HFFc6 (cell line): ENCODE measurements at places on chromosomes 7 and 10. TPM values are rescaled to one million over a fixed set of nuclear protein-coding genes. Genes with fewer than 3 reads are reported as not detected.

DNA sequence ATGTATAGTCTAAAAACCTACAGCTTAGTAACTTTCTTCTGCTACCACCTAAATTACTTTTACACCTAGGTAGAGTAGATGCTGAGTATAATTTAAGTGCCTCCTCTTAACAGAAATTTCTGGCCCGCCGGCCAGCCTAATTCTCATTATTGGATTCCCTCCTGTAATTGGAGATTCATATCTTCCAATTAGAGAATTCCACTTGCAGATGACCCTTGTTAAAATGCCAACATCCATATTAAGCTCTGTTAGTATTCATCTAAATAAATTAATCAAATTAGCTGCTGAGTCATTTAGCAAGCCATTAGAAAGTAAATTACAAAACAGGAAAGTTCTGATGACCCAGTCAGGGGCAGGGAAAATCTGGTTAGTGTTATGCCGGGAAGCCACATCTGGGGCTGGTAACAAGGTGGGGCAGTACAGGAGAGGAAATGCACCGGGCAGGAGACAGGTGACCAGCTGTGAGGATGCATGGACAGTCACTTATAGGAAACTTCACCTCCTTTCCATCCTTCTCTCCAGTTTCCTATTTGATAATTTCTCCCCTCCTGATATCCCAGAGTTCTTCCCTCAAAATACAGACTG, 82.8 kb downstream of the ORC5 start:
- H3K36me3 ChIP-seq: peaks cover 18% of the 10 kb centered on the region
- peaks cover 24% of the 10 kb centered on the region for H3K4me1 ChIP-seq
- H3K4me3 ChIP-seq: no peak overlapping the region
- H3K27ac ChIP-seq: peak overlapping the region; percentile 17; the same call in 1 of the 2 replicates

- no peaks in the 10 kb centered on the region for H3K36me3 ChIP-seq
- no peak overlapping the region for H3K4me3 ChIP-seq
- no peaks in the 10 kb centered on the region for H3K4me1 ChIP-seq
- no peak overlapping the region for H3K27ac ChIP-seq
These were observed 209.1 kb downstream of the HGF start for GRCh38 chr7:81560708-81561107.

WNT8B gene
- not detected in 3 replicates for total RNA-seq

DNA sequence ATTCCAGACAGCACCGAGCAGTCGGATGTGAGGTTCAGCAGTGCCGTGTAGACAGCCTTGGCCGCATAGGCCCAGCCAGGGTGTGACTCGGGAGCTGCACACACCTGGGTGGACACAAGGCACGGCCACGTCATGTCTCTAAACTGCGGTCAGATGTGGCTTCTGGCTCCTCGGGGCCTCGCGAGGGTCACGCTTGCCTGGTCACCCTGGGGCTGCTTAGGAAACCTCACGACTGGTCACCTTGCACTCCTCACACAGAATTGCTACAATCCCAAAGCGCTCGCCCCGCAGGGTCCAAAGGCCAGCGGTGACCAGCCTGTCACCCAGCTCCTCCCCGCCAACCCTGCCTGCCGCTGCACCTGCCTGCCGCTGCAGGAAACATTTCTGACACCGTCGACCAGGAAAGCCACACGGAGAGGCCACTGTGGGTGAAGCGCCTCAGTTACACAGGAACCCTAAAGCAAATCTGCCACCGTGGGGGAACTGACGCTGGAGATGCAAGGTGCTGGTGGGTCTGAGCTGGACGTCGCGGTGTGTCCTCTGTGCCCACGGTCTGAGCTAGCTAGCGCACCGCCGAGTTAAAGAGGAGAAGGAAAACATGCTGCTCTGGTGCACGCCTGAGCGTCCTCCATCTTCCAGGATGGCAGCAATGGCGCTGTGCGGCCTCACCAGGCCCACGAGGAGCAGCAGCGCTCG, 5.0 kb downstream of the GPER1 start:
- no peak overlapping the region for H3K4me3 ChIP-seq
- H3K27ac ChIP-seq: no peak overlapping the region

- H3K36me3 ChIP-seq: no peaks in the 10 kb centered on the region
- no peak for DNase-seq
- H3K4me3 ChIP-seq: no peak overlapping the region
- peak overlapping the region; percentile 38 for H3K27ac ChIP-seq
- peaks cover 80% of the 10 kb centered on the region for H3K4me1 ChIP-seq
These were observed 81.9 kb upstream of the DUSP5 start for GRCh38 chr10:110415809-110416208.

DNA sequence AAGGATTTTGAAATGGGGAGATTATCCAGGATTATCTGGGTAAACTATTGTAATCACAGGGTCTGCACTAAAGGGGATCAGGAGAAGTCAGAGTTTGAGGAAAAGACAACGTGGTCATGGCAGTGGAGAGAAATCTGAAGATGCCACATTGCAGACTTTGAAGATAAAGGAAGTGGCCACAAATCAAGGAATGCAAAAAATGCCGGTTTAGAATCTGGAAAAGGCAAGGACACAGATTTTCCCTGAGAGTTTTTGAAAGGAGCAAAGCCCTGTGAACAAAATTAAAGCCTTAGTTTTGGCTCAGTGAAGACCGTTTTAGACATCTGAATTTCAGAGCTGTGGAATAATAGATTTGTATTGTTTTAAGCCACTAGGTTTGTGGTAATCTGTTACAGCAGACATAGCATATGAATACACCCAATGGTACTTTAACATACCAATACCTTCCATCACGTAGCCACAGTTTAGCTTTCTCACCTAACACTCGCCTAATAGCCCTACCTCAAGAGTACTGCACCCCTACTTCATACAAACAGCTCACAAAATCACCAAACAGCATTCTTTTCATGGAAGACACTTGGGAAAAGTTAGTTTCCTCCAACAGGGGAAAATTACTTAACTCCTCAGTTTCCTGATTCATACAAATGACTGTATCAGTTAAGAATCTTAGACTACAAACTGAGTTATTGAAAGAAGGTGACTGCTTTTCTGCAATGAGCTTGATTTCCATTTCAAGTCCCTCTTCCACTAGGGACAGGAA, 446.5 kb downstream of the INHBA start:
- DNase-seq: peak; percentile 30
- H3K4me1 ChIP-seq: peaks cover 22% of the 10 kb centered on the region
- H3K27me3 ChIP-seq: no peaks in the 10 kb centered on the region

DNA sequence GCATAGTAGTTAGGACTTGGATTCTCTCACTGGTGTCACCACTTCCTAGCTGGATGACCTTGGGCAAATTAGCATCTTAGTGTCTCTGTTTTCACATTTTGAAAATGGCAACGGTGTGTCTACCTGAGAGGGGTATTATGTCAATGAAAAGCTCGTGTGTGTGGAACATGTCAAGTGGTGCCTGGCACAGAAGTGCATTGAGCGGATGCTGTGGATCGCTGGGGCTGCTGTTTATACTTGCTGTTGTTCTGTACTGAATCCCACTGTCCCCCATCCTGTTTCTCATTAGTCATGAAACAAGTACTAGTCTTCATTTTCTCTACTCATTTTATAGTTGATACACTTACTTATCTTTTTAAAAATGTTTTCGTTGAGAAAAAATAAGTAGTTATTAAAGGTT, 26.1 kb downstream of the RBM33 start:
- H3K27me3 ChIP-seq: no peaks in the 10 kb centered on the region
- peaks cover 42% of the 10 kb centered on the region for H3K4me1 ChIP-seq
- peak overlapping the region; percentile 25; the same call in 1 of the 2 replicates for H3K4me3 ChIP-seq
- DNase-seq: no peak
